Effector memory CD8-positive, alpha-beta T cell (primary cell): ENCODE measurements at places on chromosomes 7 and 10.
A peak's percentile ranks its signal among the peaks of the same experiment; 100 is the strongest.

DNA sequence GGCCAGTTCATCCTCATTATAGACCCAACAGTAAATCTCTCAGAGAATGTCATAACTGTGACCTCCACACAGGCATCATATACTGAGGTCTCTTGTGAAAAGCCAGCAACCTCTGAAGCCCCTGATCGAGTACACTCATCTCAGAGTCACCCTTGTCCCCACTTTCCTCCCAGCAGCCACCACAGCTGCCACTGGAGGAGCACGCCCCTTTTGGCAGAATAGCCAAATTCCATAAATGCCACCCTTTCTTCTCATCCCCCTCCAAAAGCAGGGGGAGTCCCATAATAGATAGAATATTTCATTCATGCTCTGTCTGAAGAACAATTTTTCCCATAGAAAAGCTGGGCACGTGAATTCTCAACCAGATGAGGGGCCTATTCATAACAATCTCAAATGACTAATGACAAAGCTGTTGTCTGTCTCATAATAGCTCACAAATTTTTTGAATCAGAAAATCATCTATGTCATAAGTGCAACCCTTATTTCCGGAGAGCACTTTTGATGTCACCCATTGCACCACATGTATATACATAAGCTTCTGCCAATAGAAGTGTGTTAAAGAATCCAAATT is 47.4 kb downstream of the SGMS1 start:
- no peak for DNase-seq

DNA sequence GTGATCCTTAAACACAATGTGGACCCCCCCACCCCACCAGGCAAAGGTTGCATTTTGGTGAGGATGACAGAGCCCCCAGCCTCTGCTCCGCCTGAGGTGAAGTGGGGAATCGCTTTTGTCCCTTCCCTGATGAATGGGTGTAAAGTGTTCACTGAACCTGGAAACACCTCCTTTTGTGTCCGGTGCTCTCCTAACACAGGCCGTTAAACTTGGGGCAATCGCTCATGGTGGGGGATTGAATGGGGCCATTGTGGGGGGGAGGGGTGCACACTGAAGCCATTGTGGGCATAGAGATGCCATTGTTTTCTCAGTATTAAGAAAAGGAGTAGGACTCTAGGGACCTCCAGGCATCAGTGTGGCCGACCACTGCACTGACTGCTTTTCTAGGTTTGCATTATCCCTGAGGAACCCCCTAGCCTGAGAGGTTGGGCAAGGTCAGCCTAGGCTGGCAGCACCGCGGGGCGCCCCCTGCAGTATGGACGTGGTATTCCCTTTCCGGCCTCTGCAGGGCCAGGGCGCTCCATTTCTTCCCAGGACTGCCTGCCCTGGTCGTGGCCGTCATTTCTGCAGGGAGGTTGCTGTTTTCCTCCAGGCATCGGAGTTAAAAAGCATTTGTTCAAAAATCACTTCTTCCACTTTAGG is 158.3 kb downstream of the TCF7L2 start:
- DNase-seq: peak; percentile 16

- DNase-seq: no peak
Measured at GRCh38 chr7:127932496-127932895, 98.7 kb downstream of the LRRC4 start.

- no peak for DNase-seq
Measured at GRCh38 chr10:48526846-48527505, 77.9 kb downstream of the ARHGAP22 start.

DNA sequence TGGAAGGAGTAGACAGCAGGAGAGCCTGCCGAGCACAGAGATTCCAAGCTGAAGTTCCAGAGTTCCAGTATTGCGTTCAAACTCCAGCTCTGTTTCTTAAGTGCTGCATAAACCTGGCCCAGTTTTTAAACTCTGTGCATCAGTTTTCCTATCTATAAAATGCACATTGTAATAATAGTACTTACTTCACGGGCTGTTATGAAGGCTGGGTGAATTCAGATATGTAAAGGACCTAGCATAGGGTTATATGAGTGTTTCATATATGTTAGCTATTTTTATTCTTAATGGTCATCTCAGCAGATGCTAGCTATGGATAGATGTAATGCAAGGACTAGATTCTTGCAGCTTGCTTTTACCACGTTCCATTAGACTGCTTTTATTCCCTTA is 293.1 kb upstream of the SEMA3C start:
- no peak for DNase-seq

GRCh38 chr10:19819419-19820033 is 3.3 kb downstream of the PLXDC2 start:
- no peak for DNase-seq
